ENCODE measurements at places on chromosomes 5 and 9. TPM values are rescaled to one million over a fixed set of nuclear protein-coding genes. Genes with fewer than 3 reads are reported as not detected.

GRCh38 chr9:134390537-134390936, 64.3 kb downstream of the RXRA start:
- no peaks in the 10 kb centered on the region for H3K36me3 ChIP-seq

DNA sequence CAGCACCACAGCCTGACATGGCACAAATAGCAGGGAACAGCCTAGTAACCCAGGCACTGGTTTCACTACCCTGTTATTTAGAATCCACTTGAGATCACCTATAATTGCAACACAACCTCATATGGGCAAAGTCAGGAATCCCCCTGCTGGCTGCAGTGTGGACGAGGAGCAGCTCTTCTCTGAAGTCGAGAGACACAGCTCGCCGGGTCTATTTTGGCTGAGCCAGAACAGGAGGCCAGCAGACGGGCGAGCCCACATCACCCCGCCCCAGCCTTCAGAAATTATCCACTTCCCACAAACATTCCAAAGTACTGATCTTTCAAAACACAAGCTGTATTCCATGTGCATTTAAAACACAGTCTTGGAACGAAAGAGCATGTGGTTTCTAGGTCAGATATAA, 179.0 kb downstream of the ROR2 start:
- no peaks in the 10 kb centered on the region for H3K27me3 ChIP-seq
- no peak overlapping the region for H3K27ac ChIP-seq
- peak overlapping the region; percentile 28 for H3K4me3 ChIP-seq
- no peaks in the 10 kb centered on the region for H3K36me3 ChIP-seq

DNA sequence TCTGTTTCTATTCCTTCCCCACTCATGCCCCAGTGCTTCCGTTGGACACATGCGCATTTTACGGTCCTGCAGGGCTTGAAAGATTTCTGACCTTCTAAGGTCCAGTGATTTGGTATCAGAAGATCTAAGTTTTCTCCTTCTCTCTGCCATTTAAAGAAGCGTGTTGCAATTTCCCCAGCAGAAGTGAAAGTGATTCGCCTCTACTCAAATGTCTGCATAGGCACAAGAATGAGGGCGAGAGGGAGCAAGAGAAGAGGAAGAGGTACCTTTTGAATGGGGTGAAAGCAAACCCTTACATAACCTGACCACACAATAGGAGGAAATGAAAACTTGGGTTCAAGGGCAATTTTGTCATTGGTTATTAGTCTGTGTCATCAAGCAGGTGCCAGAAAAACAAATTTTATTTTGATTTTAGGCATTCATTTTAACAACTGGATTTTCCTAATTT, 31.7 kb upstream of the NR3C1 start:
- peak overlapping the region; percentile 35 for H3K4me3 ChIP-seq
- H3K27ac ChIP-seq, result peak overlapping the region; percentile 3
- no peaks in the 10 kb centered on the region for H3K36me3 ChIP-seq
- no peaks in the 10 kb centered on the region for H3K4me1 ChIP-seq

DNA sequence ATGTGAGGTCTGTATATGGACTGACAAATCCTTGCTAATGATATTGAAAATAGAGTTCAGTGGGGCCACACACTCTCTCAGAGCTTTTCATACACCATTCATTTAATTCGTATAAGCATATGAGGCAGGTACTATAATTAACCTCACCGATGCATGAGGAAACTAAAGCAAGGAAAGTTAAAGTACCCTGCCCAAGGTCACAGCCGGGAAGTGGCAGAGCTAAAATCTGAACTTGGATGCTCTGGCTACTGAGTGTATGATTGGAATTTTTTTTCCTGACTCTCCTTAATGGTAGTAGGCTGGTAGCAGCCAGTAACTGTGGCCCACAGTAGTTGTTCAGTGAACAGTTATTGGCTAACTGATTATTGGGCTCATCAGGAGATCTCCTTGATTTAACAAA, 135.3 kb downstream of the NUDT12 start:
- H3K27me3 ChIP-seq, result no peaks in the 10 kb centered on the region
- DNase-seq, result no peak
- H3K4me3 ChIP-seq, result no peak overlapping the region
- no peak overlapping the region for H3K27ac ChIP-seq

DNA sequence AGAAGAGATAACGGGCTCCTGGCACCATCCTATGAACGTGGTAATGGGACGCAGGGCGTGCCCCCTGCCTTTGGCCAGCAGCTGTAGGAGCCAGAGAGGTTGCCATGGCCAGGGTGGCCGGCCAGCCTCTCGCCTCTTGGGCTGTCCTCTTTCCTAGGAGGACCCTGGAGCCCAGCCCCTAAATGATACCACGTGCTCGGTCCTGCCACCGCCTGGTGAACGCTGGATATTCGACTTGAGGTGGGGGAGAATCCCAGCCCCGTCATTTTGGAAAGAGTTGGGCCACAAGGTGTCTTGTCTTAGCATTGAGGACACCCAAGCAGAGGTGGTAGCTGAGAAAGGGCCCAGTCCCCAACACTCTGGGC, 391 bp upstream of the NRG2 start:
- H3K4me3 ChIP-seq, result peak overlapping the region; percentile 56
- peak overlapping the region; percentile 74 for H3K27ac ChIP-seq
- no peaks in the 10 kb centered on the region for H3K36me3 ChIP-seq
- DNase-seq, result no peak
- H3K4me1 ChIP-seq, result peaks cover 4% of the 10 kb centered on the region

GRCh38 chr5:34003941-34004340, 3.9 kb downstream of the AMACR start:
- no peaks in the 10 kb centered on the region for H3K36me3 ChIP-seq
- no peaks in the 10 kb centered on the region for H3K4me1 ChIP-seq
- no peaks in the 10 kb centered on the region for H3K27me3 ChIP-seq
- H3K4me3 ChIP-seq, result no peak overlapping the region
- no peak overlapping the region for H3K27ac ChIP-seq

DNA sequence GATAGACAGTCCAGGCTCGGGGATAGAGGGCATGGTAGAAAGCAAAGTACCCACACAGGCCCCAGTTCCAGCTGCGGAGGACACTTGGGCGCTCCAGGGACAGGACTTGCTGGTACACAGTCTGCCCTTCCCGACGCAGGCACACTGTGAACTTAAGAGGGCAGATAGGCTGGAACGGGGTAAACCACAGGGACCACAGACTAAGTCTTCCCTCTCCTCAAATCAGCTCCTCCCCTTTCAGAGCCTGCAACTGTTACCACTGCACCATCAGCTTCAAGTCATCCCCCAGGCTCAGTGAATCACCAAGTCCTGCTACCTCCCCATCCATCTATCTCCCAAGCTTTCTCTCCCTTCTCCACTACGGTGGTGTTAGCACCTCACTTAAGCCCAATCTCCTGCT, 7.3 kb downstream of the GBA2 start:
- no peaks in the 10 kb centered on the region for H3K27me3 ChIP-seq
- no peak overlapping the region for H3K27ac ChIP-seq
- H3K4me1 ChIP-seq, result no peaks in the 10 kb centered on the region
- no peak for DNase-seq
- peaks cover 13% of the 10 kb centered on the region for H3K36me3 ChIP-seq

DNA sequence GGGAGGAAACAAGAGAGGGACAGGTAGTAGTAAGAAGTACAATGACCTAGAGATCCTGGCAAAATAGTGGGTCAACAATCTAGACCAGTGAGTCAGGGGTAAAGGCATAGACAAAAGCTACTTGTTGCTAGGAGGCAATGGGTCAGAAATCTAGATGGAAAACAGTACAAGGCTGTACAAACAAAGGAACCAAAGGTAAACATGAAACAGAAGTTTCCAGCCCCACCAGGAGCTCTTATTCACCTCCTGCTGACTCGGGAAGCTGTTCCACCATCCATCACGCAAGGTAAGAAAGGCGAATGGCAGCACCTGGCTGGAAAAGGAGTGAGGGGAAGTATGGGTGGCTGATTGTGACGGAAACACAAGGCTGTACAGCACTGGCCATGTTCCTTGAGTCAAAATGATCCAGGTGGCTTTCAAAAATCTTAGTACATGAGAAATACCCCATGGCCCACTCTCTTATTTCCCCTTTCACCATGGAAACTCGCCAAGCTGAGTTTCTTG, 70.5 kb upstream of the RAI14 start:
- no peaks in the 10 kb centered on the region for H3K4me1 ChIP-seq
- DNase-seq, result no peak
- peak overlapping the region; percentile 26 for H3K4me3 ChIP-seq
- no peaks in the 10 kb centered on the region for H3K27me3 ChIP-seq
- H3K36me3 ChIP-seq, result no peaks in the 10 kb centered on the region

DNA sequence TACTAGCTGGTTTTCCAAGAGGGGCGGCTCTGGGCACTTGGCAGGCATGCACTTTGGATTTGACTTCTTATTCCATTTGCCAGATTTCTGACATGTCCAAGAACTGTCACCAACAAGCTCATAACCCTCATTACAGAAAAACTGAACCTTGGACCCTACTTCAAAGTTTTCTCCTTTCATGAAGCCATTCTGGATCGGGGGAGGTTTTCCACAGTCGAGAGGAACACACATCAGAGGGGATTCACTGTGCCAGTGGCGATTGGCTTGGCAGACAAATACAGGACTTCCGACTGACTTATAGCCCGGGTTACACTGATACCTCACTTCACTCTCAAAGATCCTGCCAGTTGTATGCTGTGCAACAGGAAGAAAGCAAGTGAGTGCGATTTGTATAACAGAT, 70.9 kb upstream of the TXNDC8 start:
- H3K27ac ChIP-seq, result no peak overlapping the region
- H3K4me1 ChIP-seq, result no peaks in the 10 kb centered on the region
- H3K36me3 ChIP-seq, result no peaks in the 10 kb centered on the region
- no peak for DNase-seq
- H3K27me3 ChIP-seq, result no peaks in the 10 kb centered on the region
- no peak overlapping the region for H3K4me3 ChIP-seq

GRCh38 chr5:67094476-67095300, 101.9 kb downstream of the CD180 start:
- no peaks in the 10 kb centered on the region for H3K36me3 ChIP-seq
- H3K4me1 ChIP-seq, result peaks cover 8% of the 10 kb centered on the region
- H3K27me3 ChIP-seq, result no peaks in the 10 kb centered on the region
- H3K4me3 ChIP-seq, result no peak overlapping the region
- no peak for DNase-seq
- H3K27ac ChIP-seq, result peak overlapping the region; percentile 89

- no peak for DNase-seq
- peak overlapping the region; percentile 80 for H3K27ac ChIP-seq
- no peak overlapping the region for H3K4me3 ChIP-seq
- H3K36me3 ChIP-seq, result no peaks in the 10 kb centered on the region
- no peaks in the 10 kb centered on the region for H3K27me3 ChIP-seq
- no peaks in the 10 kb centered on the region for H3K4me1 ChIP-seq
These were observed 101.1 kb downstream of the FGF18 start for GRCh38 chr5:171520300-171521174.

DNA sequence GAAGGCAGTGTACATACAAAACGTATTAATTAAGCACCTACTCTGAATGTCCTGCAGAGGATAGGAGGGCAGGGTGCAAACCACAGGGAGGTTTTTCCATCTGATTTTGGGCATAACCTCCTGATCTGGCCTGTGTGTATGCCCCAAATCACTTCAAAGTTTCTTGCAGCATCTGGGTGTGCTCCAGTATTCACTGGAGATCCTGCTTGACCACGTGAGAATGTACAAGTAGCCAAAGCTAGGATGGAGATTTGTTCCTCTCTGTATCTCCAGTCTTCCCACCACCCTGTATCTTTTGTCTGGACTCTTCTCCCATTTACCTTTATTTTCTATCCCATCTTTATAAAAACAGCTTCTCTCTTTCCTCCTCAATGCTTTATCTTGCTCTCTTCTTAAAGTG, 207.7 kb downstream of the FBXL7 start:
- H3K27me3 ChIP-seq, result no peaks in the 10 kb centered on the region
- H3K27ac ChIP-seq, result no peak overlapping the region
- no peaks in the 10 kb centered on the region for H3K4me1 ChIP-seq
- DNase-seq, result no peak
- H3K36me3 ChIP-seq, result no peaks in the 10 kb centered on the region

DNA sequence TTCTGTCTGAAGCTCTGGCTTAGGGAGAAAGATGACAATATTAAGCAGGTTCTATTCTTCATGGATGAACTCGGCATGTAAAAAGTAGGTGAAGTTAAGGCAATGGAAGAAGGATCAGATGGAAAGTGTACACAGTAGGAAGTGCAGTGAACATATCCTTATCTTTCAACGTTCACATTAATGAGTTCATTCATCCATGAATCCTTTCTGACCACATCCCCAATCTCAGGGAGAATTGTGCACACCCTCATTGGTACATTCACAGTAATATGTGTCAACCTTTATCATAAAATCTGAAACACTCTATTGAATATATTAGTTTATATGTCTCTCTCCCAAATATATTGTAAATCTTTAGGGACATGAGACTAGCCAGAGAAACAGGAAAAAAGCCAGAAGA, 5.5 kb downstream of the GIN1 start:
- H3K4me1 ChIP-seq, result no peaks in the 10 kb centered on the region
- H3K36me3 ChIP-seq, result no peaks in the 10 kb centered on the region
- H3K27me3 ChIP-seq, result no peaks in the 10 kb centered on the region
- H3K4me3 ChIP-seq, result no peak overlapping the region

GRCh38 chr9:6873857-6874256, 116.1 kb downstream of the KDM4C start:
- no peaks in the 10 kb centered on the region for H3K27me3 ChIP-seq
- no peak overlapping the region for H3K27ac ChIP-seq
- no peaks in the 10 kb centered on the region for H3K36me3 ChIP-seq
- H3K4me1 ChIP-seq, result no peaks in the 10 kb centered on the region
- H3K4me3 ChIP-seq, result no peak overlapping the region

DNA sequence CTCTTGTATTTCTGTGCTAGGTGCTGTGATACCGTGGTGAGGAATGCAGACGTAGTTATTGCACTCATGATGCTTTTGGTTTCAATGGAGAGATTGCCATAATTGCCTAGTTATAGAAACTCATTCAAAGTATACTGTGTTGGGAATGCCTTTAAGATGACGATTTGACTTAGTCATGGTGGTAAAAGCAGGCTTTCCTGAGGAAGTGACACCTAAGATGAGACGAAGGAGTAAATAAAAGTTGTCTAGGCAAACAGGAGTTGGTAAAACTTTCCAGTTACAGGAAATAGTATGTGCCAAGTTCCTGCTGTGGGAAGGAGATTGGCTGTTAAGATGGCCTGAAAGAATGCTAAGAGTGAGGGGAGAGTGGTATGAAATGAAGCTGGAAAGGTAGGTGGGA, 48.1 kb downstream of the FOCAD start:
- DNase-seq, result no peak
- H3K27ac ChIP-seq, result no peak overlapping the region
- no peaks in the 10 kb centered on the region for H3K27me3 ChIP-seq
- no peaks in the 10 kb centered on the region for H3K4me1 ChIP-seq
- H3K4me3 ChIP-seq, result no peak overlapping the region

DNA sequence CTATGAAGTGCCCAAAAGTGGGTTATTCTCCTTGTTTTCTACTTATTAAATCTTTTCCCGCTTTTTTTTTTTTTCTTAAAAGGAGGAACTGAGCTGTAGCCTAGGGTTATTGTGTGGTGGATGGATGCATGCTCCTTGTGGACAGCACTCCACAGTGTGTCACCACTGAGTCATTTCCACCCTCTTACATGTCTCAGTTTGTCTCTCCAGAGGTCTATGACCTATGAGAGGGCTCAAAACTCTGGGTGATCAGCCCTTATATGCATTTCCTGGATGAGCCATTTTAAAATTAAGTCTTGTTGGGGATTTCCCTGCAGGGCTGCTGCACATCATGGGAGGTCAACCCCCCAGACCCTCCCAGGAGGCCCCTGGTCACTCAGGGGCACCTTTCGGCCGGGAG, 102.2 kb upstream of the MOCS2 start:
- no peak for DNase-seq
- H3K4me1 ChIP-seq, result no peaks in the 10 kb centered on the region
- H3K27me3 ChIP-seq, result no peaks in the 10 kb centered on the region
- no peak overlapping the region for H3K4me3 ChIP-seq
- H3K27ac ChIP-seq, result no peak overlapping the region
- no peaks in the 10 kb centered on the region for H3K36me3 ChIP-seq

The LEAP2 gene
- 4.1 TPM for total RNA-seq

The TMEM252 gene
- not detected for total RNA-seq

The C9orf153 gene
- 0.66 TPM for total RNA-seq

The FOXD4L5 gene
- not detected for total RNA-seq

The NAIP gene
- 37.7 TPM for total RNA-seq

The PCDHA11 gene
- 4.3 TPM for total RNA-seq

All from breast epithelium (tissue), 4 donors.